ENCODE measurements at places on chromosomes 16 and 17. TPM values are rescaled to one million over a fixed set of nuclear protein-coding genes. Genes with fewer than 3 reads are reported as not detected.

DNA sequence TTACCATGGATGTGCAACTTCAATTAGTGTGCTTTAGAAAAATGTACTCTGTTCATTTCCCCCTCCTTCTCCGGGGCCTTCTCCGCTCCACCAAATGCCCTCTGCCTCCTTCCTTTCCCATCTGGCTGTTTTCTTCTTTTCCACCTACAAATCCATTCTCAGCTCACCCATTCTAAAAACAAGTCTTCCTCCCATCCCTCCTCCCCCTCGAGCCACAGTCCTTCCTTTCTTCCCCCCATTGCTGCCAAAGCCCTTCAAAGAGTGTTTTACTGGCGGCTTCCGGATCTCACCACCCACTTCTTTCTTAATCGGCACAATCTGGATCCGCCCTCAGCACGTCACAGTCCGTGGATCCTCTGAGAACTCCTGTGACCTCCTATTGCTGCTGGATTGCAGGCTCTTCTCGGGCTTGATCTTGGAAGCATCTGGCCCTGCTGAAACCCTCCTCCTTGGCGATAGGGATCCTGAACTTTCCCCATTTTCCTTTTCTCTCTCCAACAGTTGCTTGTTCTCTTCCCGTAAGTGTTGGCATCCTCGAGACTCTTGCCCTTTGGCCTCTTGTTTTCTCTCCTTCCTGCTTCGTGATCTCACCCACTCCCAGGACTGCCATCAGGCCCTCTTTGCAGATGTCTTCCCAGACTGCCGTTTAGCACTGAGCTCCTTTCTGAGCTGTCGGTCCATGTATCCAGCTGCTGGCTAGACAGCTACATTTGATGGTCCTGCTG lies 36.0 kb upstream of the FBXO47 start:
- peaks cover 14% of the 10 kb centered on the region for H3K4me1 ChIP-seq
- no peaks in the 10 kb centered on the region for H3K36me3 ChIP-seq
- peak; percentile 82 for DNase-seq

DNA sequence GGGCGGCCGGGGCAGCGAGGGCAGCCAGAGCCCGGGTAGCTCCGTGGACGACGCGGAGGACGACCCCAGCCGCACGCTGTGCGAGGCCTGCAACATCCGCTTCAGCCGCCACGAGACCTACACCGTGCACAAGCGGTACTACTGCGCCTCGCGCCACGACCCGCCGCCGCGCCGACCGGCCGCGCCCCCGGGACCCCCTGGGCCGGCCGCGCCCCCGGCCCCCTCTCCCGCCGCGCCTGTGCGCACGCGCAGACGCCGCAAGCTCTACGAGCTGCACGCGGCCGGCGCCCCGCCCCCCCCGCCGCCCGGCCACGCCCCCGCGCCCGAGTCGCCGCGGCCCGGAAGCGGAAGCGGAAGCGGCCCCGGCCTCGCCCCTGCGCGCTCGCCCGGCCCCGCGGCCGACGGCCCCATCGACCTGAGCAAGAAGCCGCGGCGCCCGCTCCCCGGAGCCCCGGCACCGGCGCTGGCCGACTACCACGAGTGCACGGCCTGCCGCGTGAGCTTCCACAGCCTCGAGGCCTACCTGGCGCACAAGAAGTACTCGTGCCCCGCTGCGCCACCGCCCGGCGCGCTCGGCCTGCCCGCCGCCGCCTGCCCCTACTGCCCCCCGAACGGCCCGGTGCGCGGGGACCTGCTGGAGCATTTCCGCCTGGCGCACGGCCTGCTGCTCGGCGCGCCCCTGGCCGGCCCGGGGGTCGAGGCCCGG lies 36.1 kb upstream of the ZC3H18 start:
- H3K36me3 ChIP-seq: no peaks in the 10 kb centered on the region
- peak overlapping the region; percentile 45 for H3K4me3 ChIP-seq
- peaks cover 25% of the 10 kb centered on the region for H3K4me1 ChIP-seq
- peak overlapping the region; percentile 62 for H3K27ac ChIP-seq

GRCh38 chr16:67269766-67270165 lies 9.6 kb upstream of the PLEKHG4 start:
- no peak for DNase-seq
- no peak overlapping the region for H3K27ac ChIP-seq
- H3K36me3 ChIP-seq: no peaks in the 10 kb centered on the region
- no peak overlapping the region for H3K4me3 ChIP-seq
- no peaks in the 10 kb centered on the region for H3K4me1 ChIP-seq

PKD1 gene
- total RNA-seq: 168 TPM

TMED6 gene
- total RNA-seq: not detected

DNA sequence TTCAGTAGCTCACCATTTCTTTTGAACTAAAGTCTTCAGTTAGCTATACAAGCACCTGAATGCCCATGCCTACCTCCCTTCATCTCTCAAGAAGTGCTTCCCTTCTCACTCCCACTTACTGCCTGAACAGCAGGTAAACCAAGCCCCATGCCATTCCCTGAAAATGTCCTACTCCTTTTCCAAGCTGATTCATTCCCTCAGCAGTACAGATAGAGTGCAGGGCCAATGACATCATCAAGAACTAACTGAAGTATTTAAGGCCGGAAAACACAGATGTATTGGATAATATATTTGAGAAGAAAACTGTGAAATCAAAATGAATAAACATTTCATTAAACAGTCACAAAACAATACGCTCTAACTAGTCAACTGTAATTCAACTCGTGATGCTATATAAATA lies 478.8 kb upstream of the CDH11 start:
- no peaks in the 10 kb centered on the region for H3K36me3 ChIP-seq
- H3K4me3 ChIP-seq: no peak overlapping the region
- no peaks in the 10 kb centered on the region for H3K4me1 ChIP-seq
- H3K27ac ChIP-seq: no peak overlapping the region
- DNase-seq: no peak
- H3K27me3 ChIP-seq: no peaks in the 10 kb centered on the region

GRCh38 chr16:13245713-13246377 lies 344.4 kb downstream of the SHISA9 start:
- H3K27ac ChIP-seq: no peak overlapping the region
- H3K4me1 ChIP-seq: no peaks in the 10 kb centered on the region
- no peak overlapping the region for H3K4me3 ChIP-seq
- DNase-seq: no peak

GRCh38 chr17:521183-521525 lies 168.5 kb upstream of the RPH3AL start:
- no peak overlapping the region for H3K27ac ChIP-seq
- H3K36me3 ChIP-seq: peaks cover 43% of the 10 kb centered on the region
- no peaks in the 10 kb centered on the region for H3K27me3 ChIP-seq

SKA2 gene
- 4.4 TPM for total RNA-seq
